Endothelial cell (in vitro differentiated cells): ENCODE measurements at places on chromosomes 16 and 17.

DNA sequence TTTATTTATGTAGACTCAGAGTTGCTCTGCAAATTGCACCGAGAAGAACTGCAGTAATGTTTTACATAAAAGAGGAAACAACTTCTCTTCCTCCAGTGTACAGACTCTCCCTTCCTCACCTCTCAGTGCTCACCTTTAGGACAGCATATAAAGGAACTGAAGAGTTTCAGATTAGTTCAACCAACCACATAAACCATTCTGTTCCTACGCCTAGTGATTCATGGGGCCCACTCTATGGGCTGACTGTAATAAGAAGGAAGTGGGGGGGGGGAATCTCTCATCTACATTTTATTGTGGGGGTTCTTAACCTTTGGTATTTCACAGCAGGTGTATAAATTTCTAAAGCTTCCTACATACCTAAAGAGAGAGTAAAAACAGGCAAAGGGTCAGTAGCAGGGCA, 18.3 kb downstream of the ZSWIM7 start:
- no peak for DNase-seq

GRCh38 chr17:74532115-74532514, 840 bp upstream of the CD300LB start:
- DNase-seq, result no peak

DNA sequence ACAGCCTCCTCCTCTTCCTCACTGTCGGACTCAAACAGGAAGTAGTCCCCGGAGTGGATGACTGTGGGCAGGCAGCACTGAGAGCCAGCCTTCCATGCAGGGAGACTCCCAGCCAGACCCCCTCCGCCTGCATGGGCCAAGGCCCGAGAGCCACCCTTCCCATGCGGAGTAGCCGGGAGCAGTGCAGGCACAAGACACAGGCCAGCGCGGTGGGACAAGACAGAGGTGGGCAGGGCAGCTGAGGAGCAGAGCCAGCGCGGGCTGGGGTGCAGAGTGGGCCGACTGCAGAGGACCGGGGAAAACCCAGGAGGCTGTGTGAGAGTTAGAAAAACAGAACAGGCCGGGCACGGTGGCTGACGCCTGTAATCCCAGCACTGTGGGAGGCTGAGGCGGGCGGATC, 17.6 kb downstream of the CTU2 start:
- no peak for DNase-seq

- DNase-seq, result no peak
Observed at GRCh38 chr16:27245276-27246172, 23.0 kb downstream of the NSMCE1 start.

DNA sequence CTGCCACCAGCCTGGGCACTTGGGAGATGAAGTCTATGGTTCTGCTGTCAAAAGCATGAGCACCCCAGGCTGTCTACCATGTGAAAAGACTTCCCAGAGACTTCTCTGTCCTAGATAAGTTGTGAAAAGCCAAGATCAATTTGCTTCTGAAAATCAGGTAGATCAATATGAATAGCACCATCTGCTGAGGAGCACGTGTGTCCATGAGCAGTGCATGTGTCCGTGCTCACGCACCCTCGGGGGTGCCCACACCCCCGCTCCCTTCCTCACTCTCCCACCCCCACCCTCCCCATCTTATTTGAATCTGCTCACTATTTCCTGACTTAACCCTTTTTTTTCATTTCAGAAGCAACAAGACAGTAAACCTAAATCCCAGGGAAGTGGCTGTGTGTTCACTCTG, 238.3 kb upstream of the SDK2 start:
- no peak for DNase-seq

DNA sequence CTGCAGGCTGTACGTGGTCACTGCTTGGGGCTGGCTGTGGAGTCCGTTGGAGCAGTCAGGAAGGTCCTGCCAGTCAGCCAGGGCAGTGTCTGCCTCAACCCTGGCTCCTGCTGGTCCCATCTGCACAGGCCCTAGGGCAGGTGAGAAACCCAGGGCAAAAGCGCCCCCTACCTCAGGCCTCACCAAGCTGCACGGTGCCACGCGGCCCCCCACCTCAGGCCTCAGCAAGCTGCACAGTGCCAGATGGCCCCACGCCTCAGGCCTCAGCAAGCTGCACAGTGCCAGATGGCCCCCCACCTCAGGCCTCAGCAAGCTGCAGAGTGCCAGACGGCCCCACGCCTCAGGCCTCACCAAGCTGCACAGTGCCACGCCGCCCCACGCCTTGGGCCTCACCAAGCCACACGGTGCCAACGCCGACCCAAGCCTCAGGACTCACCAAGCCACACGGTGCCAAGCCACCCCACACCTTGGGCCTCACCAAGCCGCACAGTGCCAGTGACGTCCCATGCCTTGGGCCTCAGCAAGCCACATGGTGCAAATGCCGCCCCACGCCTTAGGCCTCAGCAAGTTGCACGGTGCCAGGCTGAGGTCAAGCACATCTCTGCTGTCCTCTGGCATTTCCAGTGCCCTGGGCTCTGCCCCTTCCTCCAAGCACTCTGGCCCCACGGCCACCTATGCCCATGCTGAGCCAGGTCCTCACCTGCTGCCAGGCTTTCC, 5.5 kb downstream of the TMEM204 start:
- DNase-seq, result no peak

GRCh38 chr17:77610972-77611521, 347.5 kb upstream of the TNRC6C start:
- DNase-seq, result no peak

DNA sequence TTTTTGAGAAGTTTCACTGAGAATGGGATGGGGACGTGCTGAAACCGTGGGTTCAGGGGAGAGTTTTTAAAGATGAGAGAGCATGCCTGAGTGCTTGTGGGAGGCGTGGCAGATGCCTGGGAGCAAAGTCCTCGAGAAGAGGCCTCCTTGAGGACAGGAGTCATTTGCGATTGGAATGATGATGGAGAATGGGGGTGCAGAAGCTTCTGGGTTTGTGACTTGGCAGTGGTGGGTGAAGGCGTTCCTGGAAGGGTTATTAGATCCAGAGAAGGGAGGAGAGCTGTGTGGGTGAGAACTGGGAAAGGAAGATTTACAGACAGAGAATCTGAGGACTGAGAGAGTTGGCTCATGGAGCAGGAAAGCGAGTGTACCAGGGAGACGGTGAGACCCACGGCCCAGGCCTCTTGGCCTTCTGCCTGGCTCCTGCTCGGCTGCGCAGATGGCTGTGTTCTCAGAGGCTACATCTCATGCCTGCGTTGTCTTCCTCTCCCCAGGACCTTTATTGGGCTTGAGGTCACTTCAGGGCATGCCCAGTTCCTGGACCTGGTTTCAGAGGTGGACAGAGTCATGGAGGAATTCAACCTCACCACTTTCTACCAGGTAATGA, 8.6 kb upstream of the MMP15 start:
- DNase-seq, result no peak

- DNase-seq, result no peak
Observed at GRCh38 chr17:8105957-8106398, 12.3 kb downstream of the ALOXE3 start.

- DNase-seq, result no peak
Observed at GRCh38 chr17:48236681-48237134, 129.1 kb downstream of the SNX11 start.

- DNase-seq, result no peak
Observed at GRCh38 chr16:81786321-81786720, 7.2 kb downstream of the PLCG2 start.

GRCh38 chr17:80646328-80646727, 101.7 kb downstream of the RPTOR start:
- no peak for DNase-seq

DNA sequence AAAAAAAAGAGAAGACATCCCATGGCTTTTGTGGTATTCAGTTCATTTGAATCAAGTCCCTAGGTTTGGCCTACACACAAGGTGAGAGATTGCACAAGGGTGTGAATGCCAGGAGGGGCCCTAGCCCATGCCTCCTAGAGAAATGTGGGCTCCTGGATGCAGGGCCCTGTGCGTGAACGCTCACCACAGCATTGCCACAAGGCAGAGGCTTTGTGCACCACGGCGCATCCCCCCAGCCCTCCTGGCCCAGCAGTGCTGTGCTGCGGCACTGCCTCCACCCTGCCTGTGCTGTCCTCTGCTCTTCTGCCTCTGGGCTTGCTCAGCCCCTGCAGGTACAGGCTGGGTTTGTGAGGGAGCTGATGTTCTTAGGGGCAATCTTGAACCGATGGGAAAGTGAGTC, 80.9 kb upstream of the MED9 start:
- DNase-seq, result no peak

GRCh38 chr16:53714205-53715022, 10.5 kb downstream of the FTO start:
- no peak for DNase-seq

- DNase-seq, result no peak
Observed at GRCh38 chr16:71902656-71903365, 7.5 kb downstream of the IST1 start.

GRCh38 chr17:48294020-48294805, 135.8 kb downstream of the SKAP1 start:
- DNase-seq, result no peak

DNA sequence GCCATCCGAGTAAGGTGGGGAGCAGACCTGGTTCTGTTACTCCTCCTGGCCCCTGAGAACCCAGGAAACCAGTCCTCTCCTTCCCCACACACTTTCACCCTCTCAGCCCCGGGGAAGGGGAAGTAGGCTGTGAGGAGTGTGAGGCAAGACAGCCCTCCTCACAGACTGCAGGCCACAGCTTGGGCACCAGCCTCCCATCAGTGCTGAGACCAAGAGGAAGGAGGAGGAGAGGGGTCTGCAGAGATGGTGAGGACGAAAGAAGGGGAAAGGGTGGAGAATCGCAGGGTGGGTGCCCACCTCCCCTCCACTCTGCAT, 7.0 kb downstream of the G6PC3 start:
- no peak for DNase-seq

GRCh38 chr17:75872434-75873351, 5.7 kb downstream of the TRIM47 start:
- peak; percentile 63 for DNase-seq

- no peak for DNase-seq
Observed at GRCh38 chr17:33712120-33712519, 419.0 kb upstream of the ASIC2 start.

DNA sequence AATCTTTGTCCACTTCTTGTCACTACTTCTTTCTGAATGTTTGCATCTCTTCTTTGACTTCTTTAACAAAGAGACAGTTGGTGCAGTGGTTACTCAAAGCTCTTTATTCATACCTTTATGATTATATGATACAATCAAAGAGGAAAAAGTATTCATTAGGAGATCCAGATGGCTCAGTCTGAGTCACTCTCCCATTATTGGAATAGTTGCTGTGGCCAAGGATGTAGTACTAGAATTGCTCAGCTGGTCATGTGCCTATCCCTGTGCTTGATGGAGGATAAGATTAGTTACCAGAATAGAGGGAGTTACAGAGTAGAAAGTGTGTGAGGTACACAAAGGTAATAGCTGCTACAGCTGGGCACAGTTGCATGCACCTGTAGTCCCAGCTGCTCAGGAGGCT, 18.3 kb downstream of the BCAS3 start:
- no peak for DNase-seq

DNA sequence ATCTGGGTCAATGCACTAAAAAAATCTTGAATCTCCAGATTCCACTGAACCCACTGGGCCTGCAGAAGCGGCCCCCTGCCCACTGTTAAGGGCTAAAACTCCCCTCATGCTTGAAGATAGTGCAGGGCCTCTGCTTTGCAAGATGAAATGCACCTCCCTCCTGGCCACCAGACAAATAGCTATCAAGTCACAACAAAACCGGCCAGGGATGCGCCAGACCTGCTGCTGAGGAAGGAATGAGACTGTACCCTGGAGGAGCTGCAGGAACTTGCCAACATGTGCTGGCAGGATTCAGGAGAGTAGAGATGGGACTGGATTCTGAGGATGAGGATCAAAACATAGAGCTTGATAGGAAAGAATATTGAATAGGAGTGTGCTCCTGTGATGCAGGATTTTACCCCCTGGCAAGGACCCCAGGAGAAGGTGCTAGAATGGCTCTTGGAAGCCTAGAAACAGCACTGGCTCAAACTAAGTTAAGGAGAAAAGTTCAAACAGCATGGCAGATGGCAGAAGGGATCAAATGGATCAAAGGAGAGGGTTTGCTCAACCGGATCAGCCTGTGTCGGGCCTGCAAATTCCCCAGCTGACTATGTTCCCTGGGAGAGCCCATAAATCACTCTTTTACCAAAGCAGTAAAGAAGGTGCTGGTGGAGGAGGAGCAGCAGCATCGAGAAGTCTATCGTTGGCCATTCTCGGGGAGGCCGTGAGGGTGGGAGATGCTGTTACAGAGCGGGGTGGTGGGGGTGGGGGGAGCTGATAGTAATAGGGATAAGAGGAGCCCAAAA, 27.2 kb upstream of the XYLT2 start:
- DNase-seq, result no peak

- peak; percentile 37 for DNase-seq
Observed at GRCh38 chr17:47694581-47695428, 844 bp downstream of the TBKBP1 start.

GRCh38 chr17:75295201-75296158, 6.2 kb upstream of the SLC25A19 start:
- no peak for DNase-seq

GRCh38 chr16:3058139-3059030, 7.1 kb upstream of the IL32 start:
- peak; percentile 45 for DNase-seq

- DNase-seq, result peak; percentile 92
Observed at GRCh38 chr17:39461113-39461925, at the start of gene CDK12. Gene CDK12, plus strand, starts transcription at chr17:39461486. Its CDS starts 586 bp downstream, at chr17:39462072.

DNA sequence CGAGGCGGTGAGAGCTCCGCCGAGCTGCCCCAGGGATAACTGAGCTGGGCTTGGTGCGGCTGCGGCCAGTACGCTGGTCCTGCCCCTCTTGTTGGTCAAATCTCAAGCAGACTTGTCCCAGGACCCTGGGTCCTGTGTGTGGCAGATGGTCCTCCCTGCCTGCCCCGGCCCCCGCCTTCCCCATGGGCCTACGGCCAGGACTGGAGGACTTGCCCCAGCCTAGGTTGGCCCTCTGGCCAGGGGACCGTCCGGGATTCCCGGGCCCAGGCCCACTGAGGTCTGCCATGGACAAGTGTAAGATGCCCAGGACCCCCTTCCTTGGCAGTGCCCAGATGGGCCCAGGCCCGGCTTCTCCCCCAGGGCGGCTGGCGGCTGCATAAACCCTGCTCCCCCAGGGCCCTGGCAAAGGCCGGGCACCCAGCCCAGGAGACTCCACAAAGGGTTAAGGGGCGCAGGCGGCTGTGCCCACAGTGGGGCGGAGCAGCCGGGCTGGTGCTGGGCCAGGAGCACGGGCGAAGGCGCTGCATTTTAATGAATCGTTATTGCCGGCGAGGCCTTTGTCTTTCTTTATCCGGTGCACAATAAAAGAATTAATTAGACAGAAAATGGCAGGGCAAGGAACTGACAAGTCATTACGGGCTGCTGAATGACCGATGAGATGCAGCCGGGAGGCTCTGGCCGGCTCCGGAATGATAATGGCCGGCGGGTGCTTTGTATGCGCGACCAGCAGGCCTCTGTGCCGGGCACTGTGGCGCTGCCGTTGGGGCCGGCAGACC, 9.1 kb downstream of the SOX8 start:
- no peak for DNase-seq

DNA sequence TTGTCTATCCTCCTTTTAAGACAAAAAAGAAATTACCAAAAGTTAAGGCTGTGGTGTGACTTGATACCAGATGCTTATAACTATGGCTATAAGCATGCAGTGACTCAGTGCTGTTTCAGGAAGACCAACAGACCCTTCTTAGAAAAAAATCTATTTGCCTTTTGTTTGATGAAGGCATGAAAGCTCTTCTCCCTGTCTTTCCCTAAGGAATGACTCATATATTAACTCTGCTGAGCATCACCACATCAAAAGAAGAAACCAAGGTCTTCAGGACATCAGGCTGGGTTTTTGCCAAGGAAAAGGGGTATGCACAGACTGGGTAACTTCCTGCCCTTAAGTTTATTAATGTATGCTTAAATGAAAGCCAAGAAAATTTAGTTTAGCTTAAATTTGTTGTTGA, 47.1 kb downstream of the VMP1 start:
- no peak for DNase-seq
